NCI-H524 treated with DMSO at 0.1 percent for 48 hours (cell line): ENCODE measurements at places on chromosomes 7 and 10.

DNA sequence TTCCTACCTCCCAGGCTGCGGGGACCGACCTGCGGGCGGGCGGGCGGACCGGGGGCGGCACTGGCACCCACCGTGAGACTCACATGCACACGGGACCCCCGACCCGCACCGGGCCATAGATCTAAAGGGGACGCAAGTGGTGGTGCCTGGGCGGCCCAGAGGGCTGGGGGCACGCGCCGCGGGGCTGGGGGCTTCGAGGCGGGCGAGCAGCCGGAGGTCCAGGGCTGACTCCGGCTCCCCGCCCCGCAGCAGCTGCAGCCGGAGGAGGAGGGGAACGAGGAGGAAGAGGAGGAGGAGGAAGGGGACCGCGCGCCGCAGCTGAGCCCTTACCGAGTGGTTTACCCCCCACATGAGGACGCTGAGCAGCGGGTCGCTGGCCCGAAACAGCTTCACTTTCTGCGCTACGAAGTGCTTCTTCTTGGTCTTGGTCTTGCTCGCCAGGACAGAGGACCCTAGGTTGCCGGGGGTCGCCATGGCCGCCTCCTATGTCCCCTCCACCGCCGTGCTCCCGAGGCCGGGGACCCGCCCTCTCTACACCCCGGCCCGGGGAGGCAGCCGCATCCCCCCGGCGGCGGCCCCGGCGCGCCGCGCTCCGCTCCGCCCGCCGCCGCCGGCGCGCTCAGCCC, 412 bp downstream of the PIP4K2A start:
- DNase-seq = no peak

DNA sequence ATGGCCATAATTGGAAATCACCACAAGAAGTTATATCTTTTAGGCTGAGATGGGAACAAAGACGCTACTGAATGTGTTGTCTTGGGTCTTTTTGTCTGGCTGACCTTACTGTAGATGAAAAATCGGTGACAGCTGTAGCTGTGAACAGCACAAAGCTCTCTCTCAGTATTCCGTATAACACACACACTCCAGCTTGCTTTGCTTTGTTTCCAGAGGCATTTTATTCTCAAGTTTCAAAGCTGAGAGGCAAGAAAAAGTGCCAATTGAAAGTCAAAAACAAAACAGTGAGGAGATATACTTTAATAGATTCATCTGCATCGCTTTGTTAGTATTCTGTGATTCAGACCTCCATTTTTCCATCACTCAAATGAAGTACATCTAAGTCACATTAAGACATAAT, 39.6 kb upstream of the CABCOCO1 start:
- no peak for DNase-seq

GRCh38 chr10:35459449-35459847, 123.1 kb downstream of the CCNY start:
- DNase-seq = no peak

DNA sequence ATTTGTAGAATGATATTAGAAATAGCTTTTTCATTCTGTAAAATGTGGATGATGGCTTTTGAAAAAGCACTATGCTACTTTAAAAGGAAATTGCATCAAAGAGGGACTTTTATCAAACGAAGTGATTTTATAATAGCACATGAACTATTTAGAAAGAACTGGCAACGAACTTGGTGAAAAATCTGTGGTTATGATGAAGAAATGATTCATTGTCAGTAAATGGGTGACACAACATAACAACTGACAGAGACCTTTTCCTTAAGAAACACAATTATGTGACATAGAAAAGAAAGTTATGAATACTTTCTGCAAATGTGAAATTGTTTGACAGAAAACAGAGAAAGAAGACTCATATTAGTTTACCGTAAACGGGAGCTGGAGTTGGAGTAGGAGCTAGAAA, 60.7 kb upstream of the LAMB4 start:
- DNase-seq = no peak

DNA sequence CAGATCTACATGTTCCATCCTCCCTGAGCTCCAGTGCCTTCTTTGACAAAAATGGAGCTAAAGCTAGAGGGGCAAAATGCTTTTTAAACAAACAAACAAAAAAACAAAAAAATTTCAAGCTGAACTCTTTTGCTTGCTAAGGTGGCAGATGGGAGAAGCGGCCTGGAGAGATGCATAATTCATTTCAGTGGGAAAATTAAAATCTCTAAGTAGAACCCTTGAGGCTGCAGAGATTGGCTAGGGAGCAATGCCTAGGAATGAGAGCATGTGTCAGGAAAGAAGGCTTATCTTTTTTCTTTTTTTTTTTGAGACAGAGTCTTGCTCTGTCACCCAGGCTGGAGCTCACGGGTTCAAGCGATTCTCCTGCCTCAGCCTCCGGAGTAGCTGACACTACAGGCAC, 46.4 kb upstream of the SAMD8 start:
- no peak for DNase-seq

DNA sequence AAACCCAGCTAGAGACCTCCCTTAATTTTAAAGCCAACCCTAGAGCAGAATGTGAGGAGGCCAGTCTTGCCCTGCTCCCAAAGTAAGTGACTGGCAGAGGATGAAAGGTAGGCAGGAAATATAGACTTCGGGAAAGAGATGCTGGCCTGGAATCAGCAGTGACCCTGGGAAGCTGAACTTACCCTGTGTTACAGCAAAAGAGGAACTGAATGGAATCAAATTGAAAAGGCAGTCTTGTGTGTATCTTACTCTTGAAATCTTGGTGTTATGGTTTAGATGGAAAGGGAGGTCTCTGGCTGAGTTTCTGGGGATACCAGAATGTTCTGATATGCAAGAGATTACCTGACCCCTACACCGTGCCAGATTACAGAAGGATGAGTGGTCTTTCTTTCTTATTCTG, 7.9 kb upstream of the CFAP43 start:
- DNase-seq = no peak

- no peak for DNase-seq
Observed at GRCh38 chr10:97016728-97017473, 168.9 kb downstream of the SLIT1 start.

DNA sequence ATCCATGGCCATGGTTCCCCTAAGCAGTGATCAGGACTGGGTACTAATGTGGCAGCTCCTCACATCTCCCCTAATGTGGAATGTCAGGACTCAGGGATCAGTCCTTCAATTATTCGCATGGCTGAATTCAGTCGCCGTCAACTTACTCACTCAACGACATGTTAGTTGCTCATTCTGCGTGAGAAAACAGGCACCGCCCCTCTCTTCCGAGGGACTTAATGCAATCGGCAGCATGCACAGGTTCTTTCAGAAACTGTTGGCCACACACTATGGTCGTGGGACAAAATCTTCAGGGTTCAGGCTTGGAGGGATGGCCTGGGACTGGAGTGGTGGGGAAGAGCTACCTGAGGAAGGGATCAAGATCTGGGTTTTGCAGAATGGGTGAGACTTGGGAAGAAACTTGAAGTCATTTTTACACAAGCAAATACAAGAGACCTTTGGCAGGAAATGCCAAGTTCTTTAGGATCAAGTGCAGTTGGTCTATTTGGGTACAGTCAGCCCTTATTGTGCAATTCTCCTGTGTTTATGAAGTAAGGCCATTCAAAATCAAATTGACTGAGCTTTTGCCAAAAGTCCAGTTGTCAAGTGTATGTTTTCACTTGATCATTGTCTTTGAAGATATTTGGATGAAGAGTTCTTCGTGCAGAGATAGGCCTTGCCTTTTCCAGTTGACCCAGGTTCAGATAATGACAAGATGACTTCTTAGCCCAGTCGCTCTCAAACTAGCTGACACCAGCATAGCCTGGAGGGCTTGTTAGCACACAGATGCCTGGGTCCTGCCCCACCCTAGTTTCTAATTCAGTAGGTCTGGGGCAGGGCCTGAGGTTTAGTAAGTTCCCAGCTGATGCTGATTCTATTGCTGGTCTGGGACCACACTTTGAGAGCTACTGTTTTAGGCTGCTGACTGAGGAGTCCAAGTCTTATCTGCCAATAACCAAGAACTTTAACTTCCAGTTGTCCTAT, 48.5 kb downstream of the LRRC18 start:
- DNase-seq = no peak

DNA sequence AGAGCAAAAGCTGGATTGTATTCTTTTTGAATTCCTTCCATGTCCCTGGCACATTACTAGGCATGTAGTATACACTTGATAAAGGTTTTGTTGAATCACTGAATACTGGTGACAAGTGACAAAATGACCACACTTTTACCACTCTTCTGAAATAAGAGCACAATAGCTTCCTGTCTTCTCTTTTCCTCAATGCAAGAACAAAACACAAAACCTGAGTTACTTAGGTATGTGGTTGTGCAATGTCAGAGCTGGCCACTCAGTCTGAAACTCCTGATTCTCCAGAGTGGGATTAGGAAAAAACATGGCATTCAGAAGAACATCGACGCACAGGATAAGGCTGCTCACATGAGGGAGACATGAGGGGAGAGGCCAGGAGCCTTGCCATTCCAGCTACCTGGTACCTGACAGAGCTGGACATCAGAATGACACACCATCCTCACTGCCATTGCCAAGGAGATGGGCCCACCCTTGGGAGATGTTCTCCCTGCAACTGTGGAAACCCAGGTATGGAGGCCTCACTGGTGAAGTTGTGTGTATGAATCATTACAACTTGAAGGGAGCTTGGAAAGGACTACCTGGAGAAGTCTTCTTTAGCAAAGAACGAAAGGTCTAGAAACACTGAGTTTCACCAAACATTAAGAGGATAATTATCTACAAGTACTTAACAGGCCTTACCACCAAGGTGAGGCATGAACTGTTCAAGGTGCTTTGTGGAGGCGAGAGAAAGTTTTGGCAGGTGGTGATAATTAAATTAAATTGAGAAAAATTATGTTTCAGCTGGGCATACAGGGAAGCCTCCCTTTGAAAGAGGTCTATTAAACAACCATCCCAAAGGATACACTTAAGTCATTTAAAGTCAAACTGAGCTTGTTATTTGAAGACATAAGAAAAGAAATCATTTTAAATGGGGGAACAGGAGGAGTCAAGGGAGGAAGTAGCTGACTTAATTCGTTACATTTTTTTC, 246.5 kb upstream of the AOAH start:
- DNase-seq = no peak
